ENCODE measurements at places on chromosomes 2 and 18. TPM values are rescaled to one million over a fixed set of nuclear protein-coding genes. Genes with fewer than 3 reads are reported as not detected.

Gene NGEF
- total RNA-seq: 17.5 TPM

Gene GPR75
- total RNA-seq: 2.5 TPM

- DNase-seq: no peak
These were observed 16.4 kb downstream of the PLEKHH2 start for GRCh38 chr2:43653506-43653905.

GRCh38 chr2:119814216-119814615 is 54.5 kb downstream of the PTPN4 start:
- no peak for DNase-seq

DNA sequence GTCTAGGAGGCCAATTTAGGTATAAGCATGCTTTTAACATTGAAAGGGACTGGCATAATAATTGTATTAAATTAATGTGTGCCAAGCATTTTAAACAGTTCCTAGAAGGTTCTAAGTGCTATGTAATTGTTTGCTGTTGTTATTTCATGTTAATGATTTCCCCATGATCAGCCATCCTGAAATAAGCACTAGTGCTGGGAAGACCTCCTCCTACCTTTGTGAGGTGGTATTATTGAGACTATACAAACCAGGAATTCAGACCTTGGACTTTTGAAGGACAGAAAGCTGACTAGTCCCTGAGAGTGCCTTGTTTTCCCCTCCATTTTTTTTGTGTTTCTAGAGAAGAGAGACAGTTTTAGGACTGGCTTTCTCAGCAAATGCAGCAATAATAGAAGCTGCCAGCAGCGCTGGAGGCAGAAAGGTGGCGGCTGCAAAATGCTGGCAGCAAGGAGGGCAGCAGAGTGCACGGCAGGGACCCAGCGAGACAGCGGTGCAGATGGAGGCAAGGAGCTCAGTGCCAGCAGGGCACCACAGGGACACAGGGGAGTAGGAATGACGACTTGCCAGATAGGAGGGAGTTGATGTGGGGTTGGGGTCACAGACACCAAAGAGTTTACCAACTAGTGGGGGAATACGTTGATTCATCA is 25.3 kb downstream of the NABP1 start:
- DNase-seq: no peak

GRCh38 chr2:66572391-66572790 is 137.5 kb downstream of the MEIS1 start:
- no peak for DNase-seq

Gene REL
- 28.4 TPM for total RNA-seq

Gene SAG
- not detected for total RNA-seq

- no peak for DNase-seq
These were observed 282.4 kb downstream of the MEIS1 start for GRCh38 chr2:66717218-66717905.

- peak; percentile 71 for DNase-seq
These were observed 945.0 kb upstream of the CRIM1 start for GRCh38 chr2:35410431-35411061.

Gene ADRA2B
- total RNA-seq: 3.2 TPM

- no peak for DNase-seq
These were observed 13.1 kb upstream of the CNDP1 start for GRCh38 chr18:74521068-74521725.

DNA sequence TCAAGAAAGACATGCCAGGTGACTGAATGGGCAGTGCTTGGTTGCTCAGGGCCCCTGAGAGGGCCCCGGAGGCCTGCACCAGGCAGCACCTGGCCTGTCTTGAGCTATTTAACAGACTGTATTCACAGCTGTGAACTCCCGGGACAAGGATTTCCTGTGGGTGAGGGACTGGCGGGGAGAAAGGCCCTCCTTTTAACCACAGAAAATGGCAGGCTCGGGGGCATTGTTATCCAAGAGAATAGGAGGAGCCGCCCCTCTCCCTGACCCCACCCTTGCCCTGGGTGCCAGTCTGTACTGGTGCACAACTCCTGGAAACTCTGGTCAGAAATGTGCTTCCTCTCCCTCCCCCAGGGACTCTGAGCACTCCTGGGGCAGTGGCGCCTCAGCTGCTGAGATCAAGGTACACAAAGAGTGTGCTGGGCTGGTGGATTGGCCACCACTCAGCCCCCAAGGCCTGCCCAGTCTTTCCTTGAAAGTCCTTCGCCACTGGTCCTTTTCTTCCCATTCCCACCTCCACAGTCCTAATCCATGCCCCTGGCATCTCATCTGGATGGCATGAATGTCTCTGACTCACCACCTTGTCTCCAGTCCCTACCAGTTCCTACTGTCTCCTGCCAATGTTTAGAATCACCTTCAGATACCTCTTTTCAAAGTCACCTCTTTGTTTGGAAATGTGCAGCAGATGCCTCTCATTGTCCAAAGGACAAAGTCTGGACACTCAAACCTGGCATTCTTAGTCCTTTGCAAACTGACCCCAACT is 19.6 kb upstream of the EPAS1 start:
- DNase-seq: no peak

- no peak for DNase-seq
These were observed 22.1 kb downstream of the PRKAG3 start for GRCh38 chr2:218809515-218809914.

DNA sequence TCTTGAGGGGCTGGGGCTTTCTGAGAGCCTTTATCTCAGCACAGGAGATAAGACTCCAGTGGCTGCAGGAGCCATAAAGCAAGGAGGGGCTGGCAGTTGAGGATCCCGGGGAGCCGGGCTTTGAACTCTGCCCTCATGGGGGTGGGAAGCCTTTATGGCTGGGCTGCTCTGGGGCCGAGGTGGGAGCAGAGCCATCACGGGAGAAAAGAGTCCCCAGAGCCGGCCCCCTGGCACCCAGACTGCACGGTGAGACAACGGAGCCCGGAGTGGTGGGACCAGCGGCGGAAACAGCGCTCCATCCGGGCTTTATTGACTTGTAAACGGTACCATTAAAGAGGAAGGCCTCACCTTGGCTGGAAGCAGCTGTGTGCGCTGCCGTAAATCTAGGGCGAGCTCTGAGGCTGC is 162.6 kb downstream of the MYCN start:
- no peak for DNase-seq

Gene GREB1L
- 2.0 TPM for total RNA-seq

Gene EFEMP1
- 139 TPM for total RNA-seq

DNA sequence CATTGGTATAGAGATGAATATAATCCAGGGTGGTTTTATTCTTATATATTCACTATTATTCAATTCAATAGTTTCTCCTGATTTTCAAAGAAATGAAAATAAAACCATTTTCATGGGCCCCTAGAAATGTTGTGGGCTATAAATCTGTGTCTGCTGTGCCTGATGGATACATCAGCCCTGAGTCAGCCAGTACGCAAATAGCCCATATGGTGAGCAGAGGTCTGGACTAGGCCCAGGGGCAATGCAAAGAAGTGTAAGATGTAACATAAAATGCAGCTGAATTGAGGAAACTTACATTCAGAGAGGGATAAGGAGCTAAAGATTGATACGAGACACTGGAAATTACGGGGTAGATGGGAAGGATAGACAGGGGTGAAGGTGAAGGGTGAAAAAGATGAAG is 122.5 kb downstream of the MAIP1 start:
- no peak for DNase-seq

- DNase-seq: no peak
These were observed 242.1 kb downstream of the ZEB2 start for GRCh38 chr2:144277622-144278354.

Gene CNGA3
- not detected for total RNA-seq

DNA sequence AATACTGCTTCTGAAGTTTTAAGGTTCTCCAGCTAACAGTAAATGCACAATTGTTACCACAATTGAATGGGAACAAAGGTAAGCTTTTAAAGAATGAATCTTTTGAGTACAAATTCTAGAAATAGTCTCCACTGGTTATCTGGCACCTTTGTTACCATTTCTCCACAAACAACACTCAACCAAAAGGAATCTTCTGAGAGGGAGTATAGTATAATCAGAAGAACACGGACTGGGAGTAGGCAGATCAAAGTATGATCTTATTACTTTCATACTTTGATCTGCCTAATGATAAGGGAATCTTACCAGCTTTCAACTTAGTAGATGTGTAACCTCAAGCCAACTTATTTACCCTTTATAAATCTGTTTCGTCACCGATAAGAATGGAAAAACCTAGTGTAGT is 1.4 kb downstream of the CEP76 start:
- DNase-seq: no peak

DNA sequence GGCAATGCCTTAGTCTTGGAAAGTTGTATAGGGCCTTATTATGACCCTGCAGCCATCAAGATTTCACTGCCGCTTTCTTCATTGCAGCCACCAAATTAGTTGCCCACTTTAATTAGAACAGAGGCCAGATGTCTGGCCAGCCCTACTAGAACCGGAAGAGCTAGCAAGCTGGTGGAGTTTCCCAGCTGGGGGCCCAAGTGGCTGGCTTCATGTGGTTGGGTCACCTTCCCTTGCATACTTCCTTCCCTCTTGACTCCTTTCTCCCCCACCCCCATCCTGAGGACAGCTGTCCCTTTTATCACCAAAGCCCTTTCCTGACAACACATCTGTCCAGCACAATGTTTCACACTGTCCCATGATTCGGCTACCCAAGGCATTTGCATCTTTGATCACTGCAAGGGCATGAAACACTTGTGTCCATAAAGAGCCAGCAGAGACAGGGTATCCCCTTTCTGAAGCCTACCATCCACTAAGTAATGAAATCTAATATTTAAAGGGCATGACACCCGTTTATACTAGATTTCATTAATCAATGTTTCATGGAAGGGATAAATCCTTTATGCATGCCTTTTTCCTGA is 187.2 kb downstream of the BCL11A start:
- no peak for DNase-seq

Data from sciatic nerve (tissue), 2 donors.